ENCODE measurements at places on chromosomes 5 and 9.

GRCh38 chr9:21902136-21902535, 92.1 kb downstream of the CDKN2A start:
- DNase-seq = no peak

DNA sequence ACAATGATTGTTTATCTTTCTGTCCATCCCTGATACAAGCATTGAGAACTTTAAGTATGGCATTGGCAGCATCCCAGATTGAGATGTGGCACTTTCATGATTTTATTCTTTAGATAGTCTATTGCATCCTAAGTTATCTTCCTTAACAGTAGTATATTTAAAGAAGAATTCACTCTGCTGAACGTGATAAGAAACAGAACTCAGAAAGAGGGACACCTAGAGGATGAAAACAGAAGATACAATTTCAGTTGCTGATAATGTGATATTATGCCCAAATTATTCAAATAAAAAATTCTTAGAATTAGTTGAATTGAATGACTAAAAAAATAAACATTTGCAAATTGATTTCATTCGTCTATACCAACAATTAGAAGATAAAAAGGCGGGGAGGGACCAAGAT, 218.1 kb upstream of the DMRTA1 start:
- no peak for DNase-seq

DNA sequence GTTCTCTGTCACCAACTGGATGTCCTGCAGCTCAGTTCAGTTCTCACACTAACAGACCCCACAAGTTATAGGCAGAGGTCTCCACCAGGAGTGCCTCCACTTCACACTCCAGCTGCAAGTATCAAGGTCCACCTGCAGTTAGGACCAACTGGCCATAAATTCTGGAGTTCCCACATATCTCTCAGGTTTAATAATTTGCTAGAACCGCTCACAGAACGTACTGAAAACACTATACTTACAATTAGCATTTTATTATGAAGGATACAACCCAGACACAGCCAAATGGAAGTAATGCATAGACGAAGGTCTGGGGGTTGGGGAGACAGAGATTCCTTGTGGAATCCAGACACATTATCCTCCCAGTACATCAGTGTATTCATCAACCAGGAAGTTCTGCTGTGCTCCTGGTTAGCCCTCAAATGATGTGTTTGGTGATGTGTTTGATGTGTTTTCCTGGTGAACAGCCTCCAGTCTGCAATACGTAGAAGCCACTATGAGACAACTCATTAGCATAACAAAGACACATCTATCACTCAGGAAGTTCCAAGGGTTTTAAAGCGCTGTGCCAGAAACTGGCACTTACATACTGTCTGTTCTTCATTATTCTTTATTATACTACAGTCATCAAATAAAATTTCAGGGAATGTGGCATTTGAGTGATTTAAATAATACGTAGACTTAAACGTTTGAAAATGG, 25.4 kb downstream of the OGN start:
- DNase-seq = no peak

- DNase-seq = no peak
These were observed 30.9 kb downstream of the RHOBTB3 start for GRCh38 chr5:95761771-95762651.

DNA sequence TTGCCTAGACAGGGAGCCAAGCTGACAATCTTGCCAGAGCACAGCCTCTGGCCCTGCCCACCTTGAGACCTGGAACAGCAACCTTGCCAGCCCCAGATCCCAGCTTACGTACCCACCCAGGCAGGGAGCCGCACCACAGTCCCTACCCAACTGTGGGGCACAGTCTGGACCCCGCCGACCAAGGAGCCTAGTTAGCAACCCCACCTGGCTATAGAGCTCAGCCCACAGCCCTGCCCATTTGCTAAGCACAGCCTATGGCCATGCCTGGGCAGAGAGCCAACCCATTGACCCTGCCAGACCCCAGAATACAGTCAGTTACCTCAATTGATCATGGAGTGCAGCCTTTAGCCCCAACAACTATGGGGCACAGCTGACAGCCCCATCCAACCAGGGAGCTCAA, 97.9 kb upstream of the SH3GL2 start:
- no peak for DNase-seq

GRCh38 chr5:7420510-7421280, 24.8 kb downstream of the ADCY2 start:
- no peak for DNase-seq

- no peak for DNase-seq
These were observed 1.1 kb downstream of the NFIB start for GRCh38 chr9:14312719-14313377.

DNA sequence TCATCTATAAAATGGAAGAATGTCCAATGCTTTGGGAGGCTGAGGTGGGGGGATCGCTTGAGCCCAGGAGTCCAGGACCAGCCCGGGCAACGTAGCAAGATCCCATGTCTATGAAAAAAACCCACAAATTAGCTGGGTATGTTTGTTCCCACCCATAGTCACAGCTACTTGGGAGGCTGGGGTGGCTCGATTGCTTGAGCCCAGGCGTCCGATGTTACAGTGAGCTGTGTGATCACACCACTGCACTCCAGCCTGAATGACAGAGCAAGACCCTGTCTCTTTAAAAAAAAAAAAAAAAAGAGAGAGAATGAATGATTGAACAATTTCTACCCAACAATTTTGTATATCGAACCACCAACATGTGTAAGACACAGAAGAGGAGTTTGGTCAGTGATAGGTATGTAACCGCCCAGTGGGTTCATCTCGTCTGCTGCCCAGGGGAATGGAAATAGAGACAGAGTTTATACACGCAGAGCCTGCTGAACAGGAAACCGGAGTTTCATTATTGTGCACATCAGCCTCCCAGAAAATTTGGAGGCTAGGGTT, 26.2 kb upstream of the ERGIC1 start:
- no peak for DNase-seq

GRCh38 chr9:91681461-91682305, 258.1 kb upstream of the NFIL3 start:
- DNase-seq = no peak

DNA sequence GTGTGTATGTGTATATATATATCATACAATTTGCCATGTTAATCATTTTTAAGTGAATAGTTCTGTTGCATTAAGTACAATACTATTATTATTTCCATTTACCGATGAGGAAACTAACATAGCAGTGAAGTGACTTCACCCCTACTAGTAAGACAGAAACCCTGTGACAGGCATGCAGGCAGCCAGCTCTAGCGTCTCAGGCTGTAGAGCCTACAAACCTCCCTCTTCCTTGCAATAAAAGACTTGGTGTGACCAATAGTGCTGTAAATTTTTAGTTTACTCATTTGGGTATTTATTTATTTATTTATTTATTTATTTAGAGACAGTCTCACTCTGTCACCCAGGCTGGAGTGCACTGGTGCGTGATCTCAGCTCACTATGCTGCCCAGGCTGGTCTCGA, 24.7 kb downstream of the FNBP1 start:
- no peak for DNase-seq

DNA sequence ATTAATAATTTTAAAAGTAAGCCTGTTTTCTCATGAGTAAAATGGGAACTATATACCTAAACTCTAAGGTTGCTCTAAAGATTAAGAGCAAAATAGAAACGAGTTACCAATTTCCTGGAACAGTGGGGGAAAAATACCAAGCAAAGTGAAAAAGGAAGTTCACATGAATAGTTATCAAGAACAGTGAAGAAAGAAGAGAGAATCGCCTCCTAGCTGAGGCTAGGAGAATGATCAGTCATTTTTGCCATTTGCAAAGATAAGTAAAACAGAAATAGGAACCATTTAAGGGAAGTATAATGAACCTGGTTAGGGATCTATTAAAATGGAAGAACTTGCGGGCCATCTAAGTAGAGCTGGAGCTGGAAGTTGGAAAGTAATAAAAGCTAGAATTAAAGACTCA, 50.7 kb downstream of the P4HA2 start:
- DNase-seq = no peak

DNA sequence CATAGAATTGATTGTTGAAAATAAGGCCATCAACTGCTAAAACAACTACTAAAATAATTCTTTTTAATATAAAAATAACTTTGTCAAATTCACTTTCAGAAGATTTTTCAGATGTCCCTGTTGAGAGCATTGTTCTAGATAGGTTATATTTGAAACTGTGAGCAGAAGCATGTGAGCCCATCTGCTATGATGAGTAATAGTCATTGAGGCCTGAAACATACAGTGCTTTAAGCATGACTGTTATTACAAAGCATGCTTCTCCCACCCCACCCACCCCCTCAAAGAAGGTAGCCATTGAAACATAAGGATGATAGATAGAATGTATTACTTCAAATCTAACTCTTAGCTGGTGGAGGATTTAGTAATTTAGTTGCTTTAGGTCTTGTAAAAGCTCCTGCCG, 86.0 kb downstream of the UHRF2 start:
- DNase-seq = no peak

DNA sequence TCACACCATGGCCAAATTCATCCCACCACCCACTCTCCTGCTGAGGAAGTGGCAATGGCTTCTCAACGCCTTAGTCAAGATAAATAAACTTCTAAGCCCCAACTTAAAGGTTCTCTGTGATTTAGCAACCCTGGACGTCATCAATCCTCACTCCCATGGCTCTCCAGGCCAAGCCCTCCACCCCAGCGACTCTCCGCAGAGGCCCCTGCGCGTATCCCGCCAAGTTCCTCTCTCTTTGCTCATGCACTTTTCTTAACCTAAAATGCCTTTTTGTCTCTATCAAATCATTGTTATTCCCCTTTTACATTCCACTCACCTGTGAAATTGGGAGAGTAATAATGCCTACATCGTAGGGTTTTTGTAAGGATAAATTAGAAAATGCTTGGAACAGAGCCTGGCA, 88.6 kb downstream of the NRG2 start:
- DNase-seq = no peak

GRCh38 chr5:12270914-12271313, 366.7 kb upstream of the CTNND2 start:
- no peak for DNase-seq

- no peak for DNase-seq
These were observed 4.1 kb upstream of the RBM27 start for GRCh38 chr5:146199176-146199815.

DNA sequence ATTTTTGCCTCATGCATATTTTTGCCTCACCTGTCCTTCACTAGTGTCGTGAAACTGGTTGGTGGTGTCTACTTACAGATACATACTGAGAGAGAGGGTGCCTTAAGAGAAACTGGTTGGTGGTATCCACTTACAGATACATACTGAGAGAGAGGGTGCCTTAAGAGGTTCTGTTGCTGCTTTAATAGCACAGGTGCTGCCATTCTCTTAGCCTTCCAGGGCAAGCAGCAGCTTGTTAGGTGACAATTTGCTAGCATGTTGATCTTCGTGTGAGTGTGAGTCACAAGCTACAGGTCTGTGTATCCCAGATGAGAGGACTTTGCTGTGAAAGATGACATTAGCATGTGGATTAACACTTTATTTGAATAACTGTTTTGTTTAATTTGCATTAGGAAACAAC, 1.4 kb downstream of the PTTG1 start:
- no peak for DNase-seq

DNA sequence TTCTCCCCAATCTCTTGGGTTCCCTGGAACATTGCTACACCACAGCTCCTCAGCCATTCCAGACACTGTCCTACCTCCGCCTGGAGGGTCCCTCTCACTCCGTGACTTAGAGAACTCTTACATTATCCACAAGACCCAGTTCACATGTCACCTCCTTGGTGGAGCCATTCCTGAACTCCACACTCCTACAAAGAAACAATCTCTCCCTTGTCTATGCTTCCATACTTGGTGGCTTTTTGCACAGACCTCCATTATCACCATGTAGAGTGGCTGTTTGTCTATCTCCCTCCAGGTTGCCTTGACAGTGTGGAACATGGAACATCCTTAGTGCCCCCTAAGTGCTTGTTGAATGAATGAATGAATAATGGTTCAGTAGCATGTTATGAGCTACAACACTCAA, 105.9 kb downstream of the PAX5 start:
- DNase-seq = no peak

DNA sequence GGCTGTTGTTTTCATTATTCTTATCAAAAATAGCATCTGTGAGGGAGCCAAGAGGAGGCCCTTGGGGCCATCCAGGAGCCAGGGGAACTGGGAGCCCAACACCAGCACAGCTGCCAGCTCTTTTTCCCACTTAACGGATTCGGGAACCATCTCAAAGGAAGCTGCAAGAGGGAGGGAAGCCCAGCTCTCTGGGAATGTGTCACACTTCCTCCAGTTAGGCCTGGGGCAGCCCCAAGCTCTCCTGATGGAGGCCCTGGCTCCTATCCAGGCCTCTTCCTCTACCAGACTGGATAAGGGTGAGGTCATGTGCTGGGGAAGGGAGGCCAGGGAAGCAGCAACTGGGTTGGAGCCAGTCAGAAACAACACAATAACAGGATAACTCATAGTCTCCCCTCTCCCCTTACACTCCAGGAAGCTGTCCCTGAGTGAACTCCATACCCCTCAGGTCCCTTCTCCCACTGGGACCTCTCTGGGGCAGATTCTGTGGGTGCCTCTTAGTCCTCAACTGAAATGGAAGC, 12.7 kb downstream of the CSF2 start:
- no peak for DNase-seq

DNA sequence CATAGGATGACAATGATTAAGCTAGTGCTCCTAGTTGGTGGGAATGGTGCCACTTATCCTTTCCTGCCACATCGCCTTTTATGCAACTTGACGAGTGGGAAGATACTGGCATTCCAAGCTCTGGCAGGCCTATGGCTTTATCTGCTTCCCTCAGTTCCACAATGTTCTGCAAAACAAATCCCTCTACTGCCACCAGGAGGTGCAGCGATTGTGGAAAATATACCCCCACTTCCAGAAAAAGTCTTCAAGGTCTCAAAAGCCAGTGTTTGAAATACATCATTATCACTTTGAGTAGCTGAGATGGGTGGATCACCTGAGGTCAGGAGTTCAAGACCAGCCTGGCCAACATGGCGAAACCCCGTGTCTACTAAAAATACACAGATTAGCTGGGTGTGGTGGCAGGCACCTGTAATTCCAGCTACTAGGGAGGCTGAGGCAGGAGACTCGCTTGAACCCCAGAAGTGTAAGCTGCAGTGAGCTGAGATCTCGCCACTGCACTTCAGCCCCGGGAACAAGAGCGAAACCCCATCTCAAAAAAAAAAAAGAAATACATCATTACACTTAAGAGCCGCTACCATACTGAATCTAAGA, 3.4 kb downstream of the CLINT1 start:
- DNase-seq = no peak

GRCh38 chr9:124339603-124340146, 75.6 kb downstream of the PSMB7 start:
- no peak for DNase-seq

Measured in cortex of kidney (tissue), 1 donor.